NCI-H2171 treated with DMSO at 0.1 percent for 48 hours (cell line): ENCODE measurements at places on chromosomes 11 and 22.

DNA sequence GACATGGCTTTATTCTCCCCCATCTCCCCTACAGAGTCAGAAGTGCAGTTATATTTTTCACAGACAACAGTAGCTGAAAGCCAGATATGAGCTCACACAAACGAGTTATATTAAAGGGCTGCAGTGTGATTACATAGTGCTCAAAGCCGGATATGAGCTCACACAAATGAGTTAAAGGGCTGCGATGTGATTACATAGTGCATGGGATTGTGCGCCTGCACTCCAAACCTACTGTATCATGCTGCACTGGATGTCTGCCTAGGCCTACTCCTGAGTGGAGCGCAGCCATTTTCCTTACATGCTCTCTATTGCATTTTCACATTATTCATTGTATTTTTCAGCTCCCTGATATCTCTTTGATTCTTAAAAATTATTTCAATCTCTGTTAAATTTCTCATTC lies 414.6 kb upstream of the LARGE1 start:
- DNase-seq, result no peak

DNA sequence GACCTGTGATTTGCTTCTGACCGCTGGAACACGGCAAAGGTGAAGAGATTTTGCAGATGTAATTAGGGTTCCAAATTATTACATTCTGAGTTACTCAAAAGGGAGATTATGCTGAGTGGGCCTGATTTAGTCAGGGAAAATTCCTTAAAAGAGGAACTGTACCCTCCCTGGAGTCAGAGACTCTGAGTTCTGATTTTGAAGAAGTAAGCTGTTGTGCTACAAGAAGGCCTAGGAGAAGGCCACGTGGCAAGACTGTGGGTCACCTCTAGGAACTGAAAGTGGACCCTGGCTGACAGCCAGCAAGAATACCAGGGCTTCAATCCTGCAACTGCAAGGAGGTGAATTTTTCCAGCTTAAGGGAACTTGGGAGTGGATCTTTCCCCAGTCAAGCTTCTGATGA lies 45.3 kb downstream of the CHRDL2 start:
- no peak for DNase-seq

GRCh38 chr22:22941831-22942510 lies 54.4 kb downstream of the IGLL5 start:
- no peak for DNase-seq

- DNase-seq, result no peak
Observed at GRCh38 chr11:105713106-105713505, 103.2 kb downstream of the GRIA4 start.

- DNase-seq, result no peak
Observed at GRCh38 chr11:11588243-11588642, 33.6 kb downstream of the GALNT18 start.

GRCh38 chr11:11948242-11948947 lies 60.0 kb downstream of the DKK3 start:
- DNase-seq, result no peak

DNA sequence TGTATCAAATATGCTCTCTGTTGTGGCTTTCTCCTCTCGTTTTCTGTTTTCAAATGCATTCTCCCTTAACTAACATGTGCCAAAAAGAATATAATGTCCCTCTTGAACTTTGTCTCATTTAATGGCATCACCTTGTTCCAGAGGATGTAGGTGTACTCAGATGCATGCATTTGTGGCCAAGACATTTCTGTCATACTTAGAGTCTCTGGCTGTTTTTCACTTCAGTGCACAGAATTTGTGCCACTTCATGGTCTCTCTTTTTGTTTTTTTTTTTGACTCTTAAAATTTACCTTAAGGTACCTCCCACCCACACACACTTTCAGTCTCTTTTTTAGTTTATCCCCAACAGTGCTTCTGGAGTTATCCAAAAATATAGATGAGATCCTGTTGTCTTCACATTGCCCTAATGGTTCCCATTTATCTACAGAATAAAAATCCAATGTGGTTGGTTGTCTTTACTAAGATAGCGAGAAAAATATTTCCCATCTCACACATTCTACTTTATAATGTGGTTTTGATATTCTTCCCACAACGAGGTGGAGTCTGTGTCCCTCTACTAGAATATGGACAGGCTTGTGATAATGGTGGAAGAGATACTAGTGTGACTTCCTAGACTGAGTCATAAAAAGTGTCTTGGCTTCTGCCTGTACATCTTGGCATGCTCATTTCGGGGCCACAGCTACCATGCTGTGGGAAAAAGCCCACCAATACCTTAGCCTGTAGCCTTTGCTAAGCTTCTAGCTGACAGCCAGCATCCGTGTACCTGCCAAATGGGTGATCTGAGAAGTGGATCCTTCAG lies 125.8 kb downstream of the DDX10 start:
- no peak for DNase-seq

DNA sequence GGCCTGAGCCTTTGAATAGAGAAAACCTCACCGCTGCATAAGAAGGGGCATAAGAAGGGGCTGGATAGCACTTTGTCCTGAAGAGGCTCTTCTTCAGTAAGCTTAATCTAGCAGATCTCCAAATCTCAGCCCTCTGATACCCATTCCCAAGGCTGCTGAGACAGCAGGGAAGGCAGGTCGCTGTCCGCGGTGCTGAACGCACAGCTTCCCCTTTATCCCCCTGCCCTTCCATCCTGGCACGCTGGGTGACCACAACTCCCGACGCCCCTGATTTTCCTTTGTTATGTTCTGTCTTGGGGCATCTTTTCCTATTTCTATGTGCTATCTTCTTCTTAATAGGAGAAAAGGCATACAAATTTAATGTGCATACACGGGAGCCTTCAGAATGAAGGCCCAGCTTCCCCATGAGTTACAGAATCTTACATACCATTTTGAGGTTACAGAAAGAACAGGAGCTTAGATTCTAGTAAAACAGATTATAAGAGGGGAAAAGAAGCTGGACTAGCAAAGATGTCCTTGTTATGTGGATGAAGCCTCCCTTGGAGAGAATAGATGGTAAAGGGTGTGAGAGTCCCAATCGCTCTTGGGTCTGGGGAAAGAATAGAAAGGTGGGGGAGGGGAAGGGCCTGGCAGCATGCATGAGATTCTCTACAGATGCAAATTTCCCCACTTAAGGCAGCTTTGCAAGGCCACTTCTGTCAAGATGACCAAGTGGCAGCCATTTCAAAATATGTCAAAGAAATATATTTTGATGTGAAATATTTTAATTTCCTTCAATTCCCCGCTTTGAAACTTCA lies 5.7 kb upstream of the SULT4A1 start:
- DNase-seq, result no peak

- no peak for DNase-seq
Observed at GRCh38 chr11:85620256-85620655, 6.9 kb downstream of the DLG2 start.

DNA sequence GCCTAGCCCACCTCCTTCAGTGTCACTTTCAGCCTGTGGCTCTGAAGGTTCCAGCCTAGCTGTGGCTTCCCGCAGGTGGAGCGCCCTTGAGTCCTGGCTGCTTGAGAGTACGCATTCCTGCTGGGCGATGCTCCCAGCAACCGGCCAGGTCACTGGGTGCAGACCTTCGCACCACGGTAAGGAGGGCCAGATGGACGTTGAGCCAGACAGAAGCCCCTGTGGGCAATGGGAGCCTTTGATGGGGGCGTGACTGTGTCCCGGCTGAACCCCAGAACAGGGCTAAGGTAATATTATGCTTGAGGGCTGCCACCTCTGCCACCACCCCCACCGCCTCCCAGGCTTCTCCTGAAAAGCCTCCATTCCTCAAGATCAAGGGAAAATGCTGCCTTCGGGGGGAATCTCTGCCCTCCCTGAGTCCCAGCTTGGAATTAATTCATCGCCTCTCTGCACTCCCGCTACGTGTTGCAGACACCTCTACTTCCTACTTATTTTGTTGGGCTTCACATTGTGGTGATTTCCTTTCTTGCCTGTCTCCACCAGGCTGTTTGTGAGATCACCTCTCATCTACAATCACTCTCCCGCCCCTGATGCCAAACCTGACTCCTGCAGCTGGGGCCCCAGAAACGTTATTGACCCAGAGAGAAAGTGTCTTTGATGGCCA lies 144.9 kb upstream of the NECTIN1 start:
- no peak for DNase-seq

DNA sequence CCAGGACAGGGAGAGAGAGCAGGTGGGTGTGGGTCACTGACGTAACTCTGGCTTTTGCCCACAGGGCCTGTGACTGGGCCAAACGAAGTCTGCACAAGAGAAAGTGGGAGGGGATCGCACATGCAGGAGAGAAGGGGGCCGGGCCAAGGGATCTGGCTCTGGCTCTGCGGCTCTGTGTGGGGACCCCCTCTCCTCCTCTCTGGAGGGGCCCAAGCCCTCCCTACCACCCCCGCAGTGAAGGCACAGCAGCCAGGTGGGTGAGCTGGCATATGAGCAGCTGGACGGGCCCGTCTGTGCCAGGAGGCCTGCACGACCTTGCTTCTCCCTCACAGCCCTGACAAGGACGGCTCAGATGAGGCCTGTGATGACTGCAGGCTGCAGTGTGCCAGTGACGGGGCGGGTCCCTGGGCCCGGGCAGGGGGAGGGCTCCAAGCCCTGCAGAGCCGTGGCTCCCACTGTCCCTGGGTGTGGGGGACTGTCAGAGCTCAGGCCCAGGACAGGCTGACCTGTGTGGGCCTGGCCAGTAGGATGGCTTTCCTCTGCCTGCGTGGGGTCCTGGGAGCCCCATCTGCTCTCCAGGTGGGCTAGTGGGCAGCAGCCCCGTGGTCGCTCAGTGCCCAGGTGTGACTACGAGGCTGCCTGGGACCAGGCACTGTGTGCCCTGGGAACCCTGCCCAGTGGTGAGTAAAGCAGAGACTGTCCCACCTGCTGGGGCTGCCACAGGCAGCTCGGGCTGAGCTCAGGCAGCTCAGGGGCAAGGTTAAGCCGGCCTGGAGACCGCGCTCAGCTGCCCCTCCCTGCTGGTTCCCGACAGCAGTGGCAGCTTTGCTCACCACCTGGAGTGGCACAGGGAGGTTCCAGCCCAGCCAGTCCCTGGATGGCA lies 22.2 kb downstream of the MRGPRG start:
- DNase-seq, result no peak

DNA sequence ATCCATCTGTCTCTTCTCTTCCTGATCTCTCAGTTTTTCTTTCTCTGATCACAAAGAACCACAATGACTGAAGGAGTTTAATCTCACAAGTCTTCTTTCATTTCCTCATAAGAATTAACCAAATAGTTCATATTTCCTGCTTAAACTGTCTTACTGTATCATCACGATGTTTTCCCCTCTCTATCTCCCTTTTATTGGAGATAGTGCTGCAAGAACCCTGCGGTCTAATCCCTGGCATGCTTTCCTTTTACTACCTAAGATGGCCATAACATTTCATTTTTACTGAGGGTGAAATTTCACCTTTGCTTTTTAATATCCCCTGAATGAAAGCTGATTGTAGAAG lies 28.9 kb downstream of the CARD18 start:
- no peak for DNase-seq

DNA sequence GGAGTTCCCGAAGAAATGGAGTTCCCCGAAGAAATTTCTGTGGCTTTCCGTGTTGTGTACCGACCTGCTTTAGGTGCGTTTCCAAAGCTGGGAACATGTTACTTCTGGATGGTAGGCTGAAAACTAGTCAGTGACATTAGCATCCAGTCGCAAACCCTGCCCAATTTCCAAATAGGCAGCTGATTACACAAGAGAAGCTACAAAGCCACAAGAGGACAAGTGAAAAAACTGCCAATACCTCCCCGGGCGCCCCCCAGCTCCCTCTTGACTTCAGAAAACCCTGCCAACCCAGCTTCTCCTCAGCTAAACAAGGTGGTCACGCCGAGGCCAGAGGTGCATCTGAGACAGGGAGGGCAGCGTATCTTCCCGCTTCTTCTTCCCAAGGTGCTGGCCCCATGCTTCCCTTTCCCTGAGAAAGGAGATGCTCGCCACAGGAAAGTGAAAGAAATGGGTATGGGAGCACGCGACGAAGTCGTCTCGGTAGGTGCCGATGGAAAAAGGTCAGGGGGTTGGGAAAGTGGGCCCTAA lies 551 bp downstream of the AGBL2 start:
- peak; percentile 42 for DNase-seq

- no peak for DNase-seq
Observed at GRCh38 chr11:116890193-116890592, 52.8 kb upstream of the APOA1 start.

- DNase-seq, result no peak
Observed at GRCh38 chr11:111183706-111184105, 61.8 kb upstream of the POU2AF2 start.

DNA sequence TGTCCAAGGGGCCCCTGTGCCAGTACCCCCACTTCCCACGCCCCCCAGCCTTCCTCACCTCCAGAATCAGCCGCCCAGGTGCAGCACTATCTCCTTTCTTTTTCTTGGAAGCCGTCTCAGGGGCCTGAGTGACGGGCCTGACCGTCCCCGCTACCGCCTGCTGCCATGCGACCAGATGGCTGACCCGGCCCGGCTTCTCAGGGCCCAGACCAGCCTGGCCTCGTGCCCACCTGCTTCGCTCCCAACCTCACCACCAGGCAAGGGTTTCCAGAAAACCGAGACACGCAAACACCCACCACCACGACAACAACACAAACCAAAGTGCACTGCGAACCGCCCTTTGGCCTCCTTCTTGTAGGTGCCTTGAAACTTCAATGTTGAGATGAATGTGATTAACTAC lies 39.1 kb downstream of the MACROD1 start:
- DNase-seq, result no peak

- no peak for DNase-seq
Observed at GRCh38 chr11:48104568-48104924, 112.1 kb upstream of the OR4B1 start.

- no peak for DNase-seq
Observed at GRCh38 chr22:46536537-46537224, 739 bp downstream of the CELSR1 start.

- peak; percentile 79 for DNase-seq
Observed at GRCh38 chr22:47129902-47130635, 367.6 kb downstream of the TBC1D22A start.

GRCh38 chr11:16099343-16099900 lies 256.9 kb downstream of the SOX6 start:
- DNase-seq, result no peak

- peak; percentile 76 for DNase-seq
Observed at GRCh38 chr11:47863189-47863897, 15.2 kb upstream of the NUP160 start.

- no peak for DNase-seq
Observed at GRCh38 chr11:65524014-65524740, 706 bp upstream of the SCYL1 start.
